RPMI7951 (cell line): ENCODE measurements at places on chromosomes 1 and 21. TPM values are rescaled to one million over a fixed set of nuclear protein-coding genes. Genes with fewer than 3 reads are reported as not detected.
A peak's percentile ranks its signal among the peaks of the same experiment; 100 is the strongest.

GRCh38 chr1:83791821-83792437, 207.0 kb downstream of the TTLL7 start:
- DNase-seq, result no peak

- DNase-seq, result peak; percentile 56
Observed at GRCh38 chr1:160993544-160994193, 27.3 kb downstream of the F11R start.

DNA sequence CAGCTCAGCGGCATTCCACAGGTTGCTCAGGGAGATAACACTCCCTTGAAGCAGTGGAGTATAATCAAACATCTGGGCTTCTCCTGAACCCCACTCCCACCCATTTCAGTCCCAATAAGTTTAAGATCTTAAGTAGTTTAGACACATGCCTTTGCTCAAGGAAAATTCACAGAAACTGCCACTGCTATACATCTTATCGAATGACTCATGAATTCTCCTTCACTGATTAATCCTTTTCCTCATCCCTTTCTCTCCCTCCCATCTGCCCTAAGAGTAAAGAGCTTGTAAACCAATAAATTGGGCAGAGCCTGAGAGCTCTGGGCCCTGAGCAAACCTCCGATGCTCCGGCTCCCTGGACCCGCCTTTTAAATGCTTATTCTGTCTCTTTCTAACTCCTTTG, 10.2 kb downstream of the VN1R5 start:
- peak; percentile 15 for DNase-seq

Gene CD46
- 58.5 and 72.3 TPM in 2 replicates for total RNA-seq

Gene FAM177B
- not detected in 2 replicates for total RNA-seq

Gene PRAMEF27
- not detected in 2 replicates for total RNA-seq
